ENCODE measurements at places on chromosomes 5 and 9. TPM values are rescaled to one million over a fixed set of nuclear protein-coding genes. Genes with fewer than 3 reads are reported as not detected.

Gene CDC25C
- 0.54 TPM for total RNA-seq

Gene HEMGN
- not detected for total RNA-seq

Gene FOXD4L6
- not detected for total RNA-seq

Gene ZNF454
- total RNA-seq, result 1.9 TPM

Gene ZDHHC11B
- not detected for total RNA-seq

Gene REXO4
- 17.9 TPM for total RNA-seq

Gene TXN
- total RNA-seq, result 373 TPM

Gene PALM2AKAP2
- total RNA-seq, result 2.9 TPM

Gene HMCN2
- not detected for total RNA-seq

Gene ADAMTS12
- total RNA-seq, result 39.0 TPM

Gene IL9
- not detected for total RNA-seq

Gene CENPK
- total RNA-seq, result 2.6 TPM

Gene PPP3R2
- not detected for total RNA-seq

Gene SV2C
- not detected for total RNA-seq

Gene ANKRD31
- 0.54 TPM for total RNA-seq

Gene FRRS1L
- total RNA-seq, result not detected

Gene SPIN1
- total RNA-seq, result 35.8 TPM

Gene OSMR
- total RNA-seq, result 99.3 TPM

Gene KCTD16
- total RNA-seq, result 0.90 TPM

Gene CFAP90
- not detected for total RNA-seq

Gene NKD2
- 22.4 TPM for total RNA-seq

Gene SLC25A2
- total RNA-seq, result not detected

Gene ATP10B
- total RNA-seq, result not detected

Gene CCL21
- total RNA-seq, result 1.4 TPM

Gene PCDHGB5
- total RNA-seq, result 21.7 TPM

Gene ADGRD2
- total RNA-seq, result not detected

All from cardiac atrium fibroblast (primary cell).